OCI-M1 (cell line): ENCODE measurements at places on chromosomes 12 and 14.
A peak's percentile ranks its signal among the peaks of the same experiment; 100 is the strongest.

DNA sequence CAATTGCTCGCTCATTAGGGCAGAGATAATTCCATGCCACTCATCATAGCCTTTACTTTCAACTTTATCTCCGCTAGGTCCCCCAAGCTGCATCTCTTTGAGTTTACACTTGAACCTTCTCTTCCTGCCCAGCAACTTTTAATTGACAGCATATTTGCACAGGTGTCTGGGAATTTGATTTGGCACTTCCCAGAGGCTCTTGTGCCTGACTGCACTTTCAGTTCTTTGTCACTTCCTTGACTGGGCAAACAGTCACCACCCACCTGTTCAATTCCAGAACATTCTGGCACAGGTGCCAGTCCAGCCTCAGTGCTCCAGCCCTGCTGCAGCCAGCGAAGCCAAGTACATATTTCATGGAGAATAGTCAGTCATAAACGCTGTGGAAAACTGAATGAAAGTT is 110.1 kb upstream of the LRIG3 start:
- no peak for DNase-seq

DNA sequence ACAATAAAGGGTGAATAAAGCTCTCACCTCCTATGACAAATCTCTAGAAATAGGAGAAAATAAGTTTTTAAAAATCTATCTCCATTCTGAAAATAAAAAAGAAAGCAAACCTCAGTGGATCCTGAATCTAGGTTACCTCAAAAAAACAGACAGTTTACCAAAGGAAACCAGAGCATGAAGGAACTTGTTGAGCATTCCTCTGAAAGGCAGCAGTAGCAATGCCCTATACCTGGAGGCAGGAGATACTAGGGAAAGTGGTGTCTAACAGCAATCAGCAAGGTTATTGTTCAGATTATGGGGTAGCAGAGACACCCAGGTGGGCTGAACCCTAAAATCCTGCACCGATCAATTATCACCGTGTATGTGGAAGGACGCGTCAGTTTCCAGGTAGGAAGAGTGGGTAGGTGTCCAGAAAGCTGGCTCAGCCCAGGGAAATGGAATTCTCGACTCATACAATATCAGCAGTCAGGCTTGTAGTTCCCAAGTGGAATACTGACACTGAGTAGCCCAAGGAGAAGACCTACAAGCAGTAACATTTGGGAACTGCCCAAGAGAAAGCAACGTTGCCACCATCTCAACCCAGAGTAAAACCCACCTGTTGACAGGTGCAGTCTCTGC is 128.3 kb downstream of the ST8SIA1 start:
- DNase-seq, result no peak

- no peak for DNase-seq
These were observed 95.9 kb downstream of the PUS7L start for GRCh38 chr12:43662736-43663135.

DNA sequence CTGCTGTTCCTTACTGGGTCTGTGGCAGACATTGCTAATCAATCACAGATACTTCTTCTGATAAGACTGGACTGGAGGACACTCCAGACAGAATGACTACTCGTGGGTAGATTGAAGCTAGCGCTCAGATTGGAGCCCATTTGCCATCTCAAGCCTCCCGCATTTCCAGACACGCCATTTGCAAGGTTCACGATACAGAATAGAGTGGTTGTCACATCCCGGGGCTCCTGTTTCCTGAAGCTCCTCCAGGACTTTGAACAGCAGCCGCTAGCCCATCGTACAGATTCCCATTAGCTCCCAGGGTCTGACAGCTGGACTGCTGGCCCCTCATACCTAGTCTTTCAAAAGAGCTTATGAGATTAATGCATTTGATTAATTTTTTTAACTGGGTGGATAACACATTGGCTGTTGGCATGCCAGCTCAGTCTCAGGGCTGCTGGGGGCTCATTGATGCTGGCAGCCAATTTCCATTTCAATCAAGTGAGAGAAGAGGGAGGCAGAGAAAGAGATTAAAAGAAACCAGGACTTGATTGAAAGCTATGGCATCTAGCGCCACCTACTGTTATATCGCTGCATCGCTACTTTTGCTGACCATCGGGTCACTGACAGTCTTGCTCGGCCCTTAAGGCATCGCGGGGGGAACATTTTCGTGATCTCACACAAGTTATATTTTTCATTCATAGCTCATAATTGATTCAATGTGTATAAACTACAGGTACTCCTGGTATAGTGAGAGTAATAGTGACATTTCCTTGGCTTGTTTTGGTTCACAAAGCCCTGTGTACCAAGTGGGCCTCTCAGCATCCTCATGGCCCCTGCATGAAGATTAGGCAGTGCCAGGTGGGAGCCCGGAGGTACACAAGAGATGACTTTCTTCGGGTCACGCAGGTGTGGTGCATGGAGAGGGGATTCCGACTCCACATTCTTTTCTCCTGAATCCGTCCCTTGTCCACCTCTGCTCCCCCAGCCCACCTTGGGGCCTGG is 78.6 kb downstream of the CCDC60 start:
- peak; percentile 72 for DNase-seq

DNA sequence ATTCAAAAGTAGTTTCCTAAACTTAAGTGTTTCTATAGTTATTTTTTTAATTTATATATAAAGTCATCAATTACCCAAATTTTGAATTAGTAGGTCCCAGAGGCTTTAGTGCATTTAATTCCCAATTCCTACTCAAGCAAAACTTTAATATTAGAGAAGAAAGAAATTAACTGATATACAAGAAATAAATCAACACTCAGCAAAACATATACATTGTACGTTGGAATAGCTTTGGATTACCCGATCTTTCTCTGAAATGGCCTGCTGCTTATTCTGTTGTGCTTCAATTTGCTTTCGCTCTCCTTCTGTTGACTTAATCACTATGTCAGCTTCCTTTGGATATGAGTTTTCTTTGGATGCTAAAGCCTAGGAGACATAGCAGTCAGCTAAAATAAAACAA is 18.2 kb downstream of the RPAP3 start:
- no peak for DNase-seq

DNA sequence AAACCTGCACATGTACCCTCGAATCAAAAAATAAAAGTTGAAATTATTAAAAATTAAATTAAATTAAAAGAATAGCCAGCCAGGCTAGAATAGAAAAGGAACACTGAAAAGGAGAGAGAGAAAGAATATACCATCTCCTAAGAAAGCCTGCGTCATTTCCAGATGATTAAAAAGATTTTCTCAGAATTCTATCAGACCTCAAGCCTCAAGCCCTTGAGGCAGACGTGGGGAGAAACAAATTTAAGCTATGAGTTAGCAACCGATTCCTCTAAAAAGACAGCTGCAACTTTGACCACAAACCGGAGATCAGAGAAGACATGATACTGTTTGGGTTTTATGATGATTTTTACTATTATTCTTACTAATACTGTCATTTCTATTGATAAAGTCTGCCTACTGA is 138.3 kb downstream of the KSR2 start:
- peak; percentile 16 for DNase-seq

- DNase-seq, result peak; percentile 52
These were observed 27.3 kb downstream of the SPTLC2 start for GRCh38 chr14:77589099-77589498.

DNA sequence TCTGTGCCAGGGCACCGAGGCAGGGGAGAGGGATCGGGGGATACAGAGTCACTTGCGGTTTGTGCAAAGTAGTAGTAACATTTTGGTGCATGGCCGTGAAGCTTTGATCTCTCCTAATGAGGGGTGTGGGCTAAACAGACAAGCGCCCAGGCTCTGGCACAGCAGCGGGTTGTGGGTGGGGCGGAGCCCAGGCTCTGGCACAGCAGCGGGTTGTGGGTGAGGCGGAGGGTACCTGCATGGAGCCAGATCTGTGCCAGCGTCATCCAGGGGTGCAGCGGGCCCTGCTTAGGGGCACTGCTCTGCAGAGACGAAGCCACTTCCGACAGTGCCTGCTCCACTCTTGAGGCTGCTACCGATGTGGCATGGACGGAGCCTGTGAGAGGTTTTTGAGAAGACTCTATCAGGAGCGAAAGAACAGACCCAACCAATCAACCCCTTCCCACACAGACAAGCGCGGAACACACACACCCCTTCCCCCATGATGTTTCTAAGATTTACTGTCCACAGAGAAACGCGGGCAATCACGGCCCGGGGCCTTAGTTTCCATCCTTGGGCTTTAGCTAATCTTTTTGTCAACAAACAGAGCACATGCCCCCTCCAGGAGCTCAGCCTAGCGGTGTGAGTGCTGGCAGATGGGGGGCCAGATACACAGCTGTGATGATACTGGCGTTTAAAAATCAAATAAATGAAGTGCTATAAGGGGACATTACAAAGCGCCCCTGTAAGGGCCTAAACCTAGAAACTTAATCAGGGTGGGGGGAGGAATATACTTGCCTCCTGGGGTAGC is 196.6 kb downstream of the CALM1 start:
- DNase-seq, result no peak

DNA sequence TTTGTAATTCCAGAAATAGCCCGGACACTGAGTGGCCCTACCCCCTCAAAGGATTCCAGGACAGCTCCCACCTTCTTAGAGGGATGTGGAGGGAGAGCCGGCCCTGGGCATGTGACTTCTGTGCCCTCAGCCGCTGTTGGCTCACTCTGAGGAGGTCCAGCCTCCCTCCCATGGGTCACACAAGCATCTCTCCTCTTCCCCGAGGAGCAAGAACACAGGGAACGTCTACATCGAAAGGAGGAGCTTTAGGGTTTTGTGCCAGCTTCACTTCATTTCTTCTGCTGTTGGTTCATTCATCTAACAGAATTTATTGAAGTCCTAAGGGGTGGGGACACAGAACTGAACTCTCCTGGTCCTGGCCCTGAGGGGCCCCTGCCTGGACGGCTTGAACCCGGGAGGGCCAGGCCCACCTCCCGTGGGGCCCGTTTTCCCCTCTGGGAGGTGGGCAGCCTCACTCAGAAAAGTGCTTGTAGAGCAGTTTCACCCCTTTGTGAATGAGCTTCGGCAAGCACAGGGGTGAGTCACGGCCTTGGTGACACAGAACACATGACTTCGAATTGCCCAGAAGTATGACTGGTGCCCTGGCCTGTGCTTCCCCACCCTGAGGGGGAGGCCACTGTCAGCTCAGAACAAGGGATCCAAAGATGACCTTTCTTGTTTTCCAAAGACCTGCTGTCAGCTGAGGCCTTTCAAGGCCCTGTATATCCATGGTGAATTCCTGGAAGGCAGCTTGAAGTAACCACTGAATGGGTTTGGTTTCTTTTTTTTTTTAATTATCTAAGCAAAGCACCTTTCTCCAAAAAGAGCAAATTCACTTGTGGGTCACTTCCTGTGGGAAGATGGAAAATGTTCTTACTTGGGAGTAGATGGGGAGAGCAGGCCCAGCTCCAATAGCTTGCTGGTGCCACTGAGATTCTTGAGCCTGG is 39.2 kb downstream of the NFKBIA start:
- peak; percentile 85 for DNase-seq

- DNase-seq, result peak; percentile 71
These were observed 22.8 kb upstream of the OASL start for GRCh38 chr12:121061831-121062230.

GRCh38 chr12:107092669-107093416 is 506 bp downstream of the CRY1 start:
- DNase-seq, result peak; percentile 69

DNA sequence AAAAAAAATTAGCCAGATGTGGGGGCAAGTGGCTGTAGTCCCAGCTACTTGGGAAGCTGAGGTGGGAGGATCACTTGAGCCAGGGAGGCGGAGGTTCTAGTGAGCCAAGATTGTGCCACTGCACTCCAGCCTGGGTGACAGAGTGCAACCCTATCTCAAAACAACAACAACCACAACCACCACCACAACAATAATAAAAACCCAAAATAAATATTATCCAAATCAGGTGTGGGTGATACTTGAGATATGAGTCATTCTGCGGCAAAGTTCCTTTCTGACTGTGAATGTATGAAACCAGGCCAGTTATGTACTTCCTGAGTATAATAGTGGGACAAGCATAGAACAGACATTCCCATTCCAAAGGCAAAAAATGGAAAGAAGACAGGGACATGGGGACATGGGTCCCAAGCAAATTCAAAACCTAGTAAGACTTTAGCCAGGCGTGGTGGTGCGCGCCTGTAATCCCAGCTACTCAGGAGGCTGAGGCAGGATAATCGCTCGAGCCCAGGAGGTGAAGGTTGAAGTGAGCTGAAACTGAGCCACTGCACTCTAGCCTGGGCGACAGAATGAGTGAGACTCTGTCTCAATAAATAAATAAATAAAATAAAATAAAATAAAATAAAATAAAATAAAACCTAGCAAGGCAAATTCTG is 9.7 kb upstream of the ERC1 start:
- no peak for DNase-seq

- DNase-seq, result peak; percentile 73
These were observed 82.6 kb upstream of the GTF2A1 start for GRCh38 chr14:81303258-81303935.

GRCh38 chr14:52703225-52703624 is 3.8 kb upstream of the PSMC6 start:
- DNase-seq, result no peak

GRCh38 chr12:88559772-88560171 is 20.5 kb downstream of the KITLG start:
- DNase-seq, result peak; percentile 32

- no peak for DNase-seq
These were observed 8.4 kb downstream of the HOXC8 start for GRCh38 chr12:54017027-54017788.

GRCh38 chr14:86897224-86897623 is 1095.8 kb downstream of the GALC start:
- DNase-seq, result no peak

- no peak for DNase-seq
These were observed 171.3 kb downstream of the TMTC2 start for GRCh38 chr12:82857911-82858533.

GRCh38 chr14:79411403-79412174 is 799.7 kb downstream of the DIO2 start:
- no peak for DNase-seq

DNA sequence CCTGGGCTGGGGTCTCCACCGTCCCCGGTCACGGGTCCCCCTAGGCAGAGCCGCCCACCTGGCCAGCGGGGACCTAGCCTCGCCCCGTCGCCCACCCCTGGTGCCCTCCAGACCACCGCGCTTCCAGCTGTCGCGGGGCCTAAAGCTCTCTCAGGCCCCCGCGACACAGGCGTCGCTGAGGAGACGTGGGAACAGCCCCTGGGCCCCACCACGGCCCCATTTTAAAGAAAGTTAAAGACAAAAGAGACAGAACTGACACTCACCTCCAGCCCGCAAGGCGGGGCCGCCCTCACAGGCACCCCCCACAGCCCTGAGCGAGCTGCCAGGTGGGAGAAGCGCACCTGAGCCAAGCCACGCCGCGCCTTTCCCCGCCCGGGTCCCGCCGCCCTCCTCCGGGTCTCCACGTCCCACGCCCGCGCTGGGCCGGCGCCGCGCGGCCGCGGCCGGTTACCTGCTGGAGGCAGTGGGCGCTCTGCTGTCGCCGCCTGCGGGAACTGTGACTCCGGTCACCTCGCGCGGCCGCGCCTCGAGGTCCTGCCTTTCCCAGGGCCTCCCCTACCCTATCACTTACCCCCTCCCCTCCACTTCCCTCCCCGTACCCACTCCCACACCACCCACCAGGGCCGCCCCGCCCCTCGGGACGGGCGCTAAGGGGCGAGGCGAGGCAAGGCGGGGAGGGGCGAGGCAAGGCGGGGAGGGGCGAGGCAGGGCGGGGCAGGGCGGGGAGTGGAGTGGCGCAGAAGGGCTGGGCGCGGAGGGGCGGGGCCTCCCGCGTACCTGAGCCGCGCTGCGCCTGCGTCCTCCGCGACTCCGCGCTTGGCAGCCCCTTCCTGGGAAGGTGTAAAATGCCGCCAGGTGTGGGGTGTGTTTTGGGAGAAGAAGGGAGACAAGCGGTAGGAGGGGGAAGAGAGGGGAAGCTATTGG is 31.2 kb downstream of the TC2N start:
- DNase-seq, result no peak

GRCh38 chr12:62720661-62721330 is 214.2 kb downstream of the PPM1H start:
- no peak for DNase-seq

GRCh38 chr12:111664961-111665865 is 20.5 kb downstream of the BRAP start:
- no peak for DNase-seq
